ENCODE measurements at places on chromosomes 11 and 22. TPM values are rescaled to one million over a fixed set of nuclear protein-coding genes. Genes with fewer than 3 reads are reported as not detected.

GRCh38 chr22:48819961-48820360 is 1007.7 kb downstream of the BRD1 start:
- no peak for DNase-seq

GRCh38 chr11:65434667-65435410 is 12.2 kb downstream of the NEAT1 start:
- DNase-seq, result no peak

- DNase-seq, result no peak
Measured at GRCh38 chr11:48127521-48128183, 89.0 kb upstream of the OR4B1 start.

GRCh38 chr11:65169164-65169641 is 830 bp upstream of the SPDYC start:
- no peak for DNase-seq

XKR3 gene
- not detected for total RNA-seq
